ENCODE measurements at places on chromosomes 4 and X. TPM values are rescaled to one million over a fixed set of nuclear protein-coding genes. Genes with fewer than 3 reads are reported as not detected.

DNA sequence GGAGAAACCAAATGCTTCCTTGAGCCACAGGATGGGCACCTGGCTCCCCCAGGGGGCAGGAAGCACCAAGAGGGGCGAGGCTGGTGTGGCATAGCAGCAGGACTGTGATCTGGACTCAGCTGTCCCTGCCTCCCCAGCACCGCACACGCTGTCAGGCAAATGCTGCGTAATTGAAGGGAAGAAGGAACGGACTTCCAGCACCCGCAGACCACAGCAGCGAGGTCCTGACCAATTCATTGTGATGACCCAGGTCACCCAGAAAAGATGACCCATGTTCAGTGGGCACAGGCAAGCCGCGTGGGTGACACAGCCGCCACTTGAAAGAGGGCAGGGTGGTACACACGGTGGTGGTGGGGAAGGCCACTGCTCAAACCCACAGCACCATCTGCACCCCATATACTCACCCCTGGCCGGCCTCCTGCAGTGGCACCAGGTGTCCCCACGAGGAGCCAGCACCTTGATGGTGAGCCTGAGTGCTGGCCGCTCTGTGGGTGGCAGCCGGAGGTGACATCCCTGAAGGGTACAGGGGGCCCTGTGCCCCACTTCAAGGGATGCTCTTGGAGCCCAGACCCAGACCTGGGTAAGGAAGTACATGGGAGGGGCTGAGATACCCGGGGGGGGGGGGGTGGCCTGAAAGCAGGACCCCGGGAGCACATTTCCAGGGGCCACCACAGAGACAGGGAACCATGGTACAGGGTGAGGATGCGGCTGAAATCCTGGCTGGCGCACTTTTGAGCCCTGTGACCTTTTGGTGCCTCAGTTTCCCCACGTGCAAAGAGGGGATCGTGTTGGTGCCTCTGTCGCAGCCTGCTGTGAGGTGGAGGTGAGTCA is 11.5 kb downstream of the NAT8L start:
- H3K36me3 ChIP-seq: no peaks in the 10 kb centered on the region
- H3K27ac ChIP-seq: no peak overlapping the region
- peaks cover 14% of the 10 kb centered on the region for H3K27me3 ChIP-seq
- H3K4me1 ChIP-seq: peaks cover 20% of the 10 kb centered on the region

Gene SHROOM2
- 1.6 TPM for total RNA-seq

DNA sequence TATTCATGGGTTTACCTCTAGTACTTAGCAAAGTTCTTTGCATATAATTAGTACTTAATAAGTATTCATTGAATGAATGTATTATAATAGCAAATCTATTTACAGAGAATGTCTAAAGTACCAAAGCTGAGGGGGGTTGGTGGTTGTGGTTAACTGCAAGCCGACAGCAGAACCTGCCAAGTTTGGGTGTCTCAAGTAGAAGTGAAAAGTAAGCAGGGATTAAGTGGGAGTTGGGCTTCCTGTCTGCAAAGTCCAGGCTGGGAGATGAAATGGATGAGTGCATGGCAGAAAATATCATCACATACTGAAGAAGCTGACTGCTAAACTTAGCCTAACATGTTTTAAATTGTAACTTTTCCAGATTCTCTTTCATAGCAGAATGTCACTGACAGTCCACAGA is 169.6 kb downstream of the CAMK2D start:
- no peak for DNase-seq
- H3K4me3 ChIP-seq: no peak overlapping the region
- H3K27me3 ChIP-seq: no peaks in the 10 kb centered on the region
- H3K4me1 ChIP-seq: peaks cover 11% of the 10 kb centered on the region
- H3K27ac ChIP-seq: no peak overlapping the region

GRCh38 chr4:137274404-137274803 is 257.9 kb downstream of the PCDH18 start:
- H3K4me1 ChIP-seq: no peaks in the 10 kb centered on the region
- H3K27me3 ChIP-seq: no peaks in the 10 kb centered on the region
- no peak overlapping the region for H3K27ac ChIP-seq
- DNase-seq: no peak
- H3K36me3 ChIP-seq: no peaks in the 10 kb centered on the region

DNA sequence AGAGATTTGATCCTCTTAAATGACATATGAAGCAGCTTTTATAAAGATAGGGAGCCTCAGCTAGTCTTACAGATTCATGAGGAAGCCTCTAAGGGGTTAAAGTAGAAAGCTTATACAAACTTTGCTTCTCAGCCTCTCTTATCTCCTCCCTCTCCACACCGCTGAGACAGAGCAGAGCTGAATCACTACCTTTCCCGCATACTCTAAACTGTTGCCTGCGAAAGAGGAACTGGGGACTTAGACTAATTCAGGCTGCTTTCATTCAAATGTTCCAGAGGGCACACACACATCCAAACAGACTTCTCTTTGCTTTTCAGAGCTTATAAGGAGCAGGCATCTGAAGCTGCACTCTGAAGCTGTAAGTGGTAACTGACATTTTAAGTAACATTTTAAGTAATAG is at the start of gene SERTM2:
SERTM2 (plus strand) TSS at position 169 of the 400 bp plus-strand sequence. CDS start 7,213 bp downstream, outside the sequence.
- H3K4me1 ChIP-seq: no peaks in the 10 kb centered on the region
- no peaks in the 10 kb centered on the region for H3K36me3 ChIP-seq
- no peak for DNase-seq
- H3K27ac ChIP-seq: no peak within 1 kb of the TSS
- H3K4me3 ChIP-seq: no peak within 1 kb of the TSS
- H3K27me3 ChIP-seq: no peaks in the 10 kb centered on the region

DNA sequence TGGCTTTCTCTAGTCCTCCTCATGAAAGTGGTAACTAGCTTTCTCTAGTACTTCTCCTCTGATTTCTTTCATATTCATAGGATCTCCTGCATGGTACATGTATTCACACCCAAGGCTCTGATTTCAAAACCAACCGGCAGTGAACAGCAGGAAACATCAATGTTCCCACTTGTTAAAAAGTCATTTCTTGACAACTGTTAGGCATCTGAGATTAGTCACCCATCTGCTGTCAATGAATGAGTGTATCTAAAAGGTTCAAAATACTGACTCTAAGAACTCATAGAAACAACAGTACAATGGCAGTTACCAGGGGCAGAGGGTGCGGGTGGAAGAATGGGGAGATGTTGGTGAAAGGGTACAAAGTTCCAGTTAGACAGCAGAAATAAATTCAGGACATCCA is 31.5 kb upstream of the PUDP start:
- no peaks in the 10 kb centered on the region for H3K4me1 ChIP-seq
- H3K27me3 ChIP-seq: no peaks in the 10 kb centered on the region
- no peak for DNase-seq

- H3K27ac ChIP-seq: no peak overlapping the region
- no peak for DNase-seq
- no peaks in the 10 kb centered on the region for H3K4me1 ChIP-seq
- no peak overlapping the region for H3K4me3 ChIP-seq
These were observed 154.5 kb upstream of the QRFPR start for GRCh38 chr4:121535351-121535750.

GRCh38 chr4:156053174-156053573 is 99.5 kb upstream of the CTSO start:
- no peaks in the 10 kb centered on the region for H3K4me1 ChIP-seq
- H3K36me3 ChIP-seq: no peaks in the 10 kb centered on the region
- no peak for DNase-seq

- no peak for DNase-seq
- H3K4me1 ChIP-seq: peaks cover 39% of the 10 kb centered on the region
- H3K4me3 ChIP-seq: no peak overlapping the region
- no peaks in the 10 kb centered on the region for H3K27me3 ChIP-seq
- no peaks in the 10 kb centered on the region for H3K36me3 ChIP-seq
These were observed 1.1 kb upstream of the MRPL1 start for GRCh38 chr4:77861495-77861894.

DNA sequence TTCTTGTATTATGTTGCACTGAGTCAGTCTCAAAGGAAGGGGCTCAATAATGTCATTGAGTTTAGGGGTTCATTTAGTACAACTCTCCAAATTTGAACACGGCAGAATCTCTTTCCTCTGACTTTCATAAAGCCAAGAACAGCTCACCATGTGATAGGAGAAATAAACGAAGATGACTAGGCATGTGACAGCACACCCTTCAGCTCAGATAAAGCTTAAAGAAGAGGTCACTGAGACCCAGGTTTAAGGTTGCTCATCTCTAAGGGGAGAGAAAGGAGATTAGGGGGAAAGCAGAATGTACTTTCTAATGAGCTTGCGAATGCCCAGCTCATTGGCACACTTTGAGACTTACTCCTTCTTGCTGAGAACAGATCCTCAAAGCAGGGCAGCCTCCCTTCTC is 89.0 kb downstream of the PLAC1 start:
- H3K4me1 ChIP-seq: no peaks in the 10 kb centered on the region
- no peak overlapping the region for H3K4me3 ChIP-seq
- H3K36me3 ChIP-seq: no peaks in the 10 kb centered on the region
- no peaks in the 10 kb centered on the region for H3K27me3 ChIP-seq
- DNase-seq: no peak

Gene LEF1
- 55.4 TPM for total RNA-seq

DNA sequence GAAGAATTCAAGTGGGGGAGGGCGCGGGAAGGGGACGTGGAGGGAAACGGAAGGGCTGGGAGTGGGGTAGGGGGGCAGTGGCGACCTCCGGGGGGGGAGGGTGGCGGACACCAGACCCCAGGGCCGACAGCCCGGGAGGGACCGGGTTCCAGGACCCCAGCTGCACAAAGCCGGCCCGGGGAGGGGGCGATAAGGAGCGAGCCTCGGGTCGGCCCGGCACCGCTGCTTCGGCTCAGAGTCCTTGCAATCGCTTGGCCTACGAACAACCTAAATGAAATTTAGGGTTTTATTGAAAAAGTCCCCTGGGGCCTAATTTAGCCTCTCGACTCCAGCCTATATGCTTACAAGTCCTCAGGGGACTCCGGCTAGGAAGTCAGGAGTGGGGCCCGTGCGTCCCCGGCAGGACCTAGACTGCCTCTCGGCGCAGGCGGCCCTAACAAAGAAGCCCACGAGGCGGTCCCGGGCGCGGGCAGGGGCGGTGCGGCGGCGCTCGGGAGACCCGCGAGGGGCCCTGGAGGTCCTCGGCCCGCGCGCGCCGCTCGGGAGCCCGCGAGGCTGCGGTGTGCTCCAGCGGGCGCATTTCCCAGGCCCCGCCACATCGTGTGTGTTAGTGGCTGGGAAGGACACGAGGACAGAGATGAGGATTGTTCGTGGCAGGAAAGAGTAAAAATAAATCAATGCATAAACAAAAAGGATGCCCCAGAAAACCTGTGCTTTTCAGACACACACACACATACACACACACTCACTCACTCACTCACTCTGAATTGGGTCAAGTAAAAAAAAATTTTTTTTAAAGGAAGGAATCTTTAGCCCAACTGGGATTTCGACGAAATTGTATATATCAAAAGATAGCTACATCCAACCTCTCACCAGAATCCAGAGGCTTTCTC is 70.0 kb downstream of the MGST2 start:
- H3K27ac ChIP-seq: peak overlapping the region; percentile 86
- no peaks in the 10 kb centered on the region for H3K36me3 ChIP-seq
- H3K4me1 ChIP-seq: peaks cover 63% of the 10 kb centered on the region
- H3K27me3 ChIP-seq: no peaks in the 10 kb centered on the region

DNA sequence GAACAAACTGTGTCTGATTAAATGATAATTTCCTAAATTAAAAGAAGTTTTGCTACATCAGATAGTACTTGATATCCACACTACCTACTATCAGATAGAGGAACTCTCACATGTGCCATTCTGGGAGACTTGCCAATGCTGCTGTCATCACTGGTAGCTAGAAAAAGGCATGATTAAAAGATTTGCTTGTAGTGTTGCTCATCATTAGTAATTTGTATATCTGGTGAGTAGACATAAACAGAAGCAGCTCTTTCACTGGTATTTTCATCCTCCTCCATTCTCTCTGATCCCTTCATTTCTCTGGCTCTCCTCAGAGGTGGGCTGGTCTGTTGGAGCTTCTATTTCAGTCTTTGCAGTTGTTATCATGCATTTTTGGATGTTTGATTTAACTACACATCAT is 56.0 kb downstream of the SPRY1 start:
- peaks cover 24% of the 10 kb centered on the region for H3K4me1 ChIP-seq
- no peak overlapping the region for H3K27ac ChIP-seq
- H3K4me3 ChIP-seq: no peak overlapping the region
- H3K36me3 ChIP-seq: no peaks in the 10 kb centered on the region
- no peaks in the 10 kb centered on the region for H3K27me3 ChIP-seq
- no peak for DNase-seq

- H3K4me1 ChIP-seq: peaks cover 21% of the 10 kb centered on the region
- H3K36me3 ChIP-seq: no peaks in the 10 kb centered on the region
- H3K27ac ChIP-seq: no peak overlapping the region
- H3K4me3 ChIP-seq: no peak overlapping the region
These were observed 333.2 kb downstream of the ARHGAP10 start for GRCh38 chr4:148065075-148065474.

DNA sequence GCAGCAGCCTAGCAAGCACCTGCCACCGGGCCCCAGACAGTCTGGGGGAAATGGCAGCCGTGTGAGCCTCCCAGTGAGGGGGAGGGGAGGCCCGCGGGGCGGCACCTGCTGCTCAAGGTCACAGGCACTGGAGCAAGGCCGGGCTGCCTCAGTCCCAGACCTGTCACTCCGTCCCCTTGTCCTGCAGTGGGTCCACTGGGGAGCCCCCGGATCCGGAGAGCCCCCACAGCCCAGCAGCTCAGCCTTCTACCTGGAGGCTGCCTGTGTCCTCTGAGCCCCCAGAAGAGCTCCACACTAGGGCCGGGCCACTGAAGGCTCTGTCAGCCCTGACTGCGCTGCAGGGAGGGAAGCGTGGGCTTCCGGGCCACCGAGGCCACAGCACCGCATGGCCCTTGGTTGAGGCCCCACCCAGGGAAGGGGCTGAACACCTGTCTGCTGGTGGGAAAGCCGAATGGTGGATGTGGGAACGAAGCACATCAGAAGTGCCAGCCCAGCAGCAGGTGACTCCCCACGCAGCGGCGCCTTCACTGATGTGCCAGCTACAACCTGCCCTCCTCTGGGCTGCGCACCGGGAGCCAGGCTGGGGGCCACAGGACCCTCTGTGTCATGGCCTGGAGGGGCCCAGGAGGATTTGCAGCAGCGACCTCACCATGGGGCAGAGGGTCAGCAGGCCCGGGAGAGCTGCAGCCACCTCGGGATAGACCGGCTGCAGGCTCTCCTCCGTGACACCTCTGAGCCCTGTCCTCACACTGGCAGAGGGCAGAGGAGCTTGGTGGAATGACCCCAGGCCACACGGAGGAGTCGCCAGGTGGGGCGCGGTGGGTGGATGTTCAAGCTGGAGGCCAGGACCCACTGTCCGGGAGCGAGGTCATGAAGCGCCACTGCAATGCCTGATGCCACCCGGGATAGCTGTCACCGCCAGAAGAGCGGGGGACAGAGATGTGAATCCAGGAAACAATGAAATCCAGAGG is 35.0 kb upstream of the MXD4 start:
- H3K27me3 ChIP-seq: no peaks in the 10 kb centered on the region
- DNase-seq: peak; percentile 78
- H3K36me3 ChIP-seq: peaks cover 11% of the 10 kb centered on the region
- no peak overlapping the region for H3K27ac ChIP-seq

Gene TENM3
- total RNA-seq: 9.2 TPM

GRCh38 chr4:79514621-79515329 is 106.7 kb upstream of the GK2 start:
- no peaks in the 10 kb centered on the region for H3K4me1 ChIP-seq
- H3K27ac ChIP-seq: no peak overlapping the region
- no peaks in the 10 kb centered on the region for H3K36me3 ChIP-seq

GRCh38 chr4:1395941-1396805 is 10.1 kb downstream of the NKX1-1 start:
- no peak overlapping the region for H3K4me3 ChIP-seq
- H3K36me3 ChIP-seq: peaks cover 15% of the 10 kb centered on the region
- DNase-seq: peak; percentile 40

- no peaks in the 10 kb centered on the region for H3K27me3 ChIP-seq
- H3K4me1 ChIP-seq: peaks cover 21% of the 10 kb centered on the region
- no peak for DNase-seq
- no peaks in the 10 kb centered on the region for H3K36me3 ChIP-seq
- H3K27ac ChIP-seq: no peak overlapping the region
These were observed 78.6 kb downstream of the CAMK2D start for GRCh38 chr4:113682730-113683537.

- H3K27me3 ChIP-seq: no peaks in the 10 kb centered on the region
- no peak overlapping the region for H3K27ac ChIP-seq
These were observed 141.0 kb upstream of the FAM47C start for GRCh38 chrX:36867143-36867542.
